Skeletal muscle cell (primary cell): ENCODE measurements at places on chromosomes 16 and 17.

DNA sequence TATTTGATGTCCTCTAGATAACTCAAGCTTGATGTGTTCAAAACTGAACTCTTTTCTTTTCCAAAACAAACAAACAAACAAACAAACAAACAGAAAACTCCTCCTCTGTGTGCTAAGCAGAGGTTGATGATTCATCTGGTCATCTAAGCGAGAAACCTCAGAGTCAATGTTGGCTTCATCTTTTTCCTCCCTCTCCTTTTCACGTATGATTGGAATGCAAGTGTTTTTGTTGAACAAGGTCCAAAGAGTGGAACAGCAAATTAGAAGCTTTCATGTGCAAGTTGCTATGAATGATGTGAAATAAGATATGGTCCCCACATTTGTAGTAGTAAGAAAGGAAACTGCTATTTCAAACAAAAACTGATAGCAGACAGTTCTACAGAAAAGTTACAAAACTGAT lies 52.5 kb downstream of the TBX4 start:
- peak; percentile 66 for DNase-seq

DNA sequence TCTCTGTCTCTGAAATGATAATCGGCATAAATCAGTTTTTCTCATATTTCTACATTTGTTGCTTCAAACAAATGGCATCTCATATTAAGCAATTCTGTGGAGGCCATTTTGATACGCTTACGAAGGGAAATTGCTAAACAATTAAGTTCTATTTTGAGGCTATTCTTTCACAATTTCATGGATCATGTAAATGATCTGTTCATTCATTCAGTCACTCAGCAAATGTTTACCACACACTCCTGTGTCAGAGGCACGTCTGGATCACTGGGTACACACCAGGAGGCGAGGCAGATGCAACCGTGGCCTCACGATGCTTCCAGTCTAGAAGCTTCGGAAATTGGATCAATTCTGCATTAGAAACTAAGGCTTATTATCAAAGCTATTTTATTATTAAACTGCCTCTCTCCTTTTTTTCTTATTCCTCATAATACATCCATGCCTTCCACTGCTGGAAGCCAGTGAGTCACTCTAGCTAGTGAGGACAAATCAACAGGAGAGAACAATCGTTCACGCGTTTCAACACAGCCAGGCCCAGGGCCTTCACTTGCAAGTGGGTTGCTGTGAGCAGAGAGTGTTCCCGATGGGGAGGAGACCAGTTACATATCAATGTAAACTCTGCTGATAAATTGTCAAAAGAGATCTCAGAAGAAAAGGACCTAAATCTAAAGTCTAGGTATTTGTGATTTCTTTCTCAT lies 11.3 kb upstream of the SLC39A11 start:
- no peak for DNase-seq

DNA sequence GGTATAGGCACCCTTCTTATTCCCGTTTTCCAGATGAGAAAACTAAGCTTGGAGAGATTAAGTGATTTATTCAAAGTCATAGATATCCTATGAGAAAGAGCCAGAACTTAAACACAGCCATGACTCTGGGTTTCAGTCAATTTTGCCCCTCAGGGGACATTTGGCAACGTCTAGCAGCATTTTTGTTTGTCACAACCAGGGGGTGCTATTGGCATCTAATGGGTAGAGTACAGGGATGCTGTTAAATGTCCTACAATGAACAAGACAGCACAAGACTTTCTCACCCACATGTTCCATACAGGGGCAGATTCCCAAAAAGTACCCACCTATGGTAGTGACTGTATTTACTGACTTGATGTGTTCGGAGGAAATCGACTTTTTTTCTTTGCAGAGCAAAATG lies 4.8 kb upstream of the SHISA9 start:
- DNase-seq, result no peak

GRCh38 chr17:14317383-14317782 lies 16.5 kb downstream of the HS3ST3B1 start:
- no peak for DNase-seq

- DNase-seq, result no peak
Observed at GRCh38 chr17:32124985-32125847, 17.1 kb upstream of the RHOT1 start.

DNA sequence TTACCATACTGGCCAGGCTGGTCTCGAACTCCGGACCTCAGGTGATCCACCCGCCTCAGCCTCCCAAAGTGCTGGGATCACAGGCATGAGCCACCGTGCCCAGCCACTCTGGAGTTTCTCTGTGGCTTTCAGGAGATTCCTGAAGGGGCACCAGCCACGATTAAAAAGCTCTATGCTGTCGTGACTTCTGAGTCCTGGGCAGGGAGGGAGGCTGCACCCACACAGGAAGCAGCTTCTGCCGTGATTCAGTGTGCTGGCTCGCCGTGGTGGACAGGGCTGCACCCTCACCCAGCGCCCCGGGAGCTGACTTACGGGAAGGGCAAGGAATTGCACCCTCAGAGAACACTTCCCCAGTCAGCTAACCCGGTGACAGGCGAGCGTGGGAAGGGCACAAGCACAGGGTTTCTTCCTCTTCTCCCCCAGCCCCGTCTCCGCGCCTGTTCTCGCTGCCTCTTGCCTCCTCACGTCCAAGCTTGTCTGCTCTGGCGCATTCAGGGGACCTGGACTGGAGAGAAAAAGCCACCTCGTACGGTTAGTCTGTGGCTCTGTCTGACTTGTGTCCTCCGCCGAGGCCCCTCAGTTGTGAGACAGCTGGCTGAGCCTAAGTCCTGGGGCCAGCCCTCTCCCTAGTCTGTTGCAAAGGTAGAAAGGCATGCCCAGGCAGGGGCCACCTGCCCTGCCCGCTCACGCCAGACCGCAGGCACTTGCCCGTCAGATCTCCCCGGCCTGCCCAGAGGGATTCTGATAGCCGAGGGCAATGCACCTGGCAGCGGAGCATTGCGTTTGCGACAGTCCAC lies 145.0 kb downstream of the SEC14L1 start:
- DNase-seq, result peak; percentile 76
